ENCODE measurements at places on chromosomes 11 and 22.

- no peak for DNase-seq
Measured at GRCh38 chr11:45385423-45385822, 99.3 kb upstream of the SYT13 start.

- no peak for DNase-seq
Measured at GRCh38 chr11:129814244-129815014, 1.2 kb upstream of the TMEM45B start.

- DNase-seq: no peak
Measured at GRCh38 chr22:37802310-37803194, 5.2 kb upstream of the GCAT start.

- DNase-seq: no peak
Measured at GRCh38 chr22:47095395-47096122, 333.1 kb downstream of the TBC1D22A start.

- DNase-seq: no peak
Measured at GRCh38 chr22:19398206-19398605, 33.3 kb downstream of the HIRA start.

- DNase-seq: no peak
Measured at GRCh38 chr22:24429411-24430365, 2.3 kb downstream of the ADORA2A start.

DNA sequence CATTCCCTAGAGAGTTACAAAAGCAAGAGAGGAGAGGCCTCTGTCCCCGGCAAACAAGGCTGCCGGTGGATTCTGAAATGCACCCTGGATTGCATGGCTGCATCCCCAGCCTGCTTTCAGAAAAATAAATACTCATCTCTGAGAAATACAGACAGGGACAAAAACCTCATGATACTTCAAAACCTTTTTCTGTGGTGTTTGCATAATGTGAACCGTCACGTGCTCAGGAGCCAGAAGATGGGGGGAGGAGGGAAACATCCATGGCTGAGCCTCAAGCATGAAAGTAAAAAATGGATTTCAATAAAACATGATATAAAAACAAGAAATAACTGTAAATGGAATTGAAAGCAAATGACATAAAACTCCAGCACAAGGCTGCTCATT is 198.5 kb upstream of the NCAM1 start:
- no peak for DNase-seq

DNA sequence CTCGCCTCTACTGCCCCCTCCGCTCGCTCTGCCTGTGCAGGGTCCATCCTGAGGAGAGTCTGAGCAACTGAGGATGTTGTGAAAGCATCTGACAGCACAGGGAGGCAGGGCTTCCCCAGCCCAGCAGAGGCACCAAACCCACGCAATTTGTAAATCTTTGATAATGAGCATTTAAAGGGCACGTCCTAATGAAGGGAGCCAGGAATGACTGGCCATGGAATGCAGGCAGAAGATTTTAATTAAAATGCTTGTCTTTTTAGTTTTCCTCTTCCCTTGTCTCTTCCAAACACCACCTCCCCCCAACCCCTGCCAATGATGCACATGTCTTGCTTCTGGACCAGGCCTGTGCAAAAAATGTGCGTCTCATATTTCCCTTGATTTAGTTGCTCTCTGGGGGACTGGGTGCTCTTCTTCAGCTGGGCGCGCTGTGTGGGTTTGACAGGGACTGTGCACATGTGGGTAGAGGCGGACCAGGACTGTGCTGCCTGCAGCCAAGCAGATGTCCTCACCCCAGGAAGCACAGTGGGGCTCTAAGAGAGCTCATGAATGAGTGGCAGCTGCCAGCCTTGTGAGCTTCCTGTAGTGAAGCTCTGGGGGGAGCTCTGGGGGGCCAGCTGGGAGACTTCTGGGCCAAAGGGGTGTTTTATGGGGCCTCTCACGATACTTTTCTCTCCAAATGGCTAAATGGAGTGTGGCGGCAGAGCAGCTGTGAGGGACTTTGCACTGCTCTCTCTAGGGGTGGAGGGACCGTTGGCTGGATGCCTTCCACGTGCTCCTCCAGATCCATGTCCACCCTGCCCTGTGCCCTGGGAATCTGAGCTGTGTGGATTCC is 273.5 kb downstream of the ST3GAL4 start:
- DNase-seq: peak; percentile 73

- DNase-seq: no peak
Measured at GRCh38 chr11:69828276-69828970, 9.2 kb upstream of the FGF3 start.

GRCh38 chr11:103215812-103216211 is 106.6 kb downstream of the DYNC2H1 start:
- DNase-seq: no peak

DNA sequence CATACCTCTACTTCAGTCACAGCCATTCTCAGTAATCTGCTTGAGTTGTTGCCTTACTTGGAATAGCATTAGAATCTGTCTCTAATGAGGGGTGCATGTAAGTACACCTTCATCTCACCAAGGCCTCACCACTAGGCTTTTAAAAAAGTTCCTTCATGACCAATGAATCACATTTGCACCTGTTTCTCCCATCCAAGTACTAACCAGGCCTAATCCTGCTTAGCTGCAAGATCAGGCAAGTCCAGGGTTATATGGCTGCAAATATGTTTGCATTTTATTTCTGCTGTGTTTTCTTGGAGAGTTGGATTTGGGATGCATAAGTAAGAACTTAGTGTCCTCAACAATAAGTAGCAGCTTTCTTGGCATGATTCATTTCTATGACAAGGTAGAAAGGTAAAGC is 66.9 kb downstream of the BBOX1 start:
- no peak for DNase-seq

GRCh38 chr22:46796566-46797195 is 34.2 kb downstream of the TBC1D22A start:
- no peak for DNase-seq

DNA sequence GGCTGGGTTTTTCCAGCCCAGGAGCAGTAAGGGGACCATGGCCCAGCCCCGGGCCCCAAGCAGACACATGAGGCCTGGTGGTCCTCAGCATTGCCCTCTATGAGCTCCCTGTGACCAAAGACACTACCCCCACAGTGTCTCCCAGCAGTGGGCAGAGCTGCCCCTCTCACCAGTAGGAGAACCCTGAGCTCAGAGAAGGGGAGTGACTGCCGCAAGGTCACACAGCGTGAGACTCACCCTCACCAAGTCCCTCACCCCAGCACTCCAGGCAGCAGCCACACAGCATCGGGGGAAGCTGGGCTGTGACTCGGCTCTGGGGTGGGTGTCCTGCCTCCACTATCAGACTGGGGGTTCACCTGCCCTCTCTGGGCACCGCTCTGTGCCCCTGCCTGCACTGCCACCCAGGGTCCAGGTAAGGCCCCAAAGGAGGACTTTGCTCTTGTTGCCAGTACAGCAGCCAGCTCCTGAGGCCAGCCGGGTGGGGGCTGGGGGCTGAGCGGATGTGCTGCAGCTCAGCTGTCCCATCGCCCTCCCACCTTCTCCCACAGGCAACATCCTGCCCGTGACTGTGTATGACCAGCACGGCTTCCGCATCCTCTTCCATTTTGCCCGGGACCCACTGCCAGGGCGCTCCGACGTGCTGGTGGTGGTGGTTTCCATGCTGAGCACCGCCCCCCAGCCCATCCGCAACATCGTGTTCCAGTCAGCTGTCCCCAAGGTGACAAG is 7.9 kb upstream of the SH3BP1 start:
- no peak for DNase-seq

GRCh38 chr11:28777126-28777525 is 668.9 kb downstream of the METTL15 start:
- no peak for DNase-seq

DNA sequence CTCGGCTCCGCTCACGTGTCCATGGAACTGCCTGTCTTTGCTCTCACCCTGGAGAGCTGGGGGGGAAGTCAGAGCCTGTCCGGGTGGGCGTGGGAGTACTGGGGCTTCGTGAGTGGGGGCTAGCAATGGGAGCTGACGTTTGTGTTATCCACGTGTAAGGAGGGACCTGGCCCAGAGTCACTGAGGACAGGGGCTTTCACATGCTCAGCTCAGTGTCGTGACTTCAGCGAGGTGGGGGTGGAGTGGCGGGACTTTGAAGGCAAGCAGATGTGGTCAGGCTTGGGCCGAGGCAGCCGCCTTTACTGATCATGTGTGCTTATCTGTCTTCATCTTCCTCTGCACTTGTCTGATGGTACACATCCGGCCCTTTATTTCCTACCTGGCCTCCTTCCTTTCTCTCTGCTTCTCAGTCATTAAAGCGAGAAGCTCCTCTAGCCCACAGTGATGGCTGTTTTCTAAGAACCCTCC is 113.1 kb upstream of the NNMT start:
- DNase-seq: no peak

GRCh38 chr22:29351042-29351441 is 35.5 kb upstream of the RASL10A start:
- DNase-seq: no peak

DNA sequence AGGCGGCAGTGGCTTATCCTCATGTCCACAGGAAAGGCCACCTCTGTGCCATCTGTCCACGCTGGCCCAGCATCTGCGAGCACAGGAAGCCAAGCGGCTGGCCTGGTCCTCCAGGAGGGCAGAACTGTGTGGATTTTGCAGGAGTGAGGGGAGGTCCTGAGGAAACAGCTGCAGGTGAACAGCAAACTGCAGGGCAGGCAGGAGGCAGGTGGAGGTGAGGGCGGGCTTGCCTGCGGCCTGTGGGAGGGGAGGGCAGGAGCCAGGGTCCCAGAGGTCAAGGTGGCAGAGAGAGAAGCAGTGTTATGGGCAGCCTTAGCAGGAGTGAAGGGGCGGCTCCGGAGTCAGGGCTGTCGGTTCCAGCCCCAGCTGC is 369.7 kb downstream of the SHANK2 start:
- DNase-seq: no peak

DNA sequence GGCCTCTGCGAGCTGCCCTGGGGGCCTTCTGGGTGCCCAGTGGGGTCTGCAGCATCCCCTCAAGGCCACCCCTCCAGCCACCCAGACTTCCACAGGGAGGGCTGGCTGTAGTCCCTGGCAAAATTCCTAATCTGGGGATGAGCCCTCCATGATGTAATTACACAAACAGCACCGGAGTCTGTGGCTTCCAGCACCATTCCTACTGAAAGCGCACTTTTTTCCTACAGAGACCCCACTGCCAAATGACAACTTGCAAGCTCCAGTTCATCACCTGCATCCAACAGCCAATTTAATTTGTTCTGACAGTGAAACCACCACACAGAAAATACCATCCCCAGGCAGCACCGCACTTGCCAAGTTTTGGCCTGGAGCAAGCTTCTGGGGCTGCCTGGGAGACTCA is 70.4 kb downstream of the TRMU start:
- no peak for DNase-seq

DNA sequence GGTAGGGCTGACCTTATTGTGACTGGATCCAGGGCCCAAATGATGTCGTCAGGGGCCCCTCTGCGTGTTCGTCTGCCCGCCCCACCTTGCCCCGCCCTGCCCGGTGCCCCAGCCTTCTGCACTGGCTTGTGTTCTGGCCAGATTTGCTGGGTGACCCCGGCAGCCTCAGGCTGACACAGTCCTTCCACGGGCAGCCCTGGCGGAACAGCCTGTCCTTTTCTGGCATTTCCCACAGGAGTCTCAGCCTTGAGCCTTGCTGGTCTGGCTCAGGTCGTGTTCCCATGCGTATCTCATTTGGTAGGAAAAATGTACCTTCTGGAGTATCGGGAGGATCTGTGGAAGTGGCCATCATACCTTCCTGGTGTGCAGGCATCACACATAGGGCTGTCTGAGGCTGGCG is 31.0 kb downstream of the IGHMBP2 start:
- no peak for DNase-seq

DNA sequence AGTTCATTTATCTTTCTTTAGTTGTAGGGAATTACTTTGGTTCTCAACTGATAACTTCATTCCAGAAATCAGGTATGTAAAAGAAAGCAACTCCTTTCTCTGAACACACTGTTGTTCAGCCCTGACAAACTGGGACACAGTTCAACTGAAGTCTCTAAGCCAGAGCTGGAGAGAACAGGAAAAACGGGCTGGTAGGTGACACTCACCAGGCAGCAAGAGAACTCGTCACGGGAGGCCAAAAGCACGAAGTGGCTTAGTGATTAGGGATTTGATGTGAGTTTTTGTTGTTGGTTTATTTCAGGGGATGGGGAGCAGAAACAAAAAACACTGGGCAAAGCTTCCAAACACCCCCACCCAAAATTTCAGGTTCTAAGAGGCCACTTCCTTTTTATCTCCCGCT is 54.1 kb downstream of the MYH9 start:
- peak; percentile 49 for DNase-seq

DNA sequence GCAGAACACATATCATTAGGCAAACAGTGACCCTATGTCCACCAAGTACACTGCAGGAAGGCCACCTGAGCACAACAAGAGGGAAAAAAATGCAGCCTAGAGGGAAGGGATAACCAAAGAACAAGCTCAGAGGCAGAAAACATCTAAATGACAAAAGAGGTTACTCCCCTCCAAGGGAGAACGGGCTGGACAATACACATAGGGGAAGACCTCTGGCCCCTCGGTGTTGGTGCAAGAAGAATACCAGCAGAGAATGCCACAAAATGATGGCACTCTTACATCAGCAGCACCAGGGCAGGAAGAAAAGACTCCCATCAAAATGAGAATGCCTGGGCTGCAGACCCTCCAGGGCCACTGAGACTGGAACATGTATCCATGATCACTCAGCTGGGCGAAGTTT is 66.6 kb upstream of the OPCML start:
- DNase-seq: no peak

All from pons (tissue), 1 donor.